ENCODE measurements at places on chromosomes 6 and 20.

GRCh38 chr6:83127976-83128375 lies 60.5 kb downstream of the DOP1A start:
- DNase-seq: no peak

DNA sequence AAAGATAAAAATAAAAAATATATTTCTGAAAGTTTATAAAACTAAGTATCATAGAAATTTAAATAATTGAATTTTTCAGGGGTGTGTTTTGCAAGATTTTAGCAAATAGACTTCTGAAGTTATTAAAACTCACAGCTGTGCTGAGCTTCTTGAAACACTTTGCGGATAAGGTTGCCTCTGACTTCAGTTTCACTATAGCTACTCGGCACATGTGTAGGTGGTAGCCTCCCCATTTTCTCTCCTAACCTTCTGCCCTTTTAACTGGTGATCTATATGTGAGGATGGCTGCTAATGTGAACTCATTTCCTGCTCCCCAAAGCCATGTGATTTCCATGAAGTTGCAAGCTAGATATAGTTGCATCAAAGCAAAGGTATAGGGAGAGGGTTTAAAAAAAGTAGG lies 129.3 kb upstream of the STMND1 start:
- no peak for DNase-seq

- DNase-seq: peak; percentile 65
These were observed 82.5 kb downstream of the POPDC3 start for GRCh38 chr6:105097288-105097687.

- no peak for DNase-seq
These were observed 42.0 kb downstream of the UQCC1 start for GRCh38 chr20:35369804-35370203.

All from lower lobe of right lung (tissue), 2 donors.